CD8-positive, alpha-beta T cell (primary cell): ENCODE measurements at places on chromosomes 7 and 10.

- no peak for DNase-seq
Measured at GRCh38 chr7:47031786-47032535, 550.0 kb downstream of the TNS3 start.

- no peak for DNase-seq
Measured at GRCh38 chr7:668139-668931, 58.2 kb upstream of the DNAAF5 start.

DNA sequence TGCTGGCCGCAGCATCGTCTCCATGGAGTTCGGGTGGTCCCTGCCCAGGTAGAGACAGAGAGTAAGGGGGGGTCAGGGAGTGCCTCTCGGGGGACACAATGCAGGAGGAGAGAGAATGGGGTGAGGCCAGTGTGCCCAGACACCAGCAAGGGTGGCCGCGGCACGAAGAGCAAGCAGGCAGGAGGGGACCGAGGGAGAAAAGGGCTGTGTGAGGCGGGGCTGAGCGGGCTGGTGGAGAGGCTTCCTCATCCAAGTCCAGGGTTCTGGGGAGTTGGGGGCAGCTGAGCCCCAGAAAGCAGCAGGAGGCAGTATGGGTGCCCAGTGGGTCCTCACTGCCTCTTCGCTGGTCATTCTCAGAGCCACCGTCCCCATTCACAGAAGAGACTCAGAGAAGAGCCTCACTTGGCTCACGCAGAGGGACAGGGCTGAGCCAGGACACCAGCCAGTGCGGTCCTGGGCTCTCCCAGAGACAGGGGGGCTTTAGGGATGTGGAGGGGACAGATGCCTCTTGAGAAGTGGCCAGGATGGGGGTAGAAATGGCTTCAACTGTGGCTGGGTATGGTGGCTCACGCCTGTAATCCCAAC is 78.9 kb downstream of the MICALL2 start:
- DNase-seq = no peak

- no peak for DNase-seq
Measured at GRCh38 chr7:78222001-78222751, 423.6 kb downstream of the PHTF2 start.

- no peak for DNase-seq
Measured at GRCh38 chr7:106774768-106775551, 90.1 kb upstream of the PIK3CG start.

DNA sequence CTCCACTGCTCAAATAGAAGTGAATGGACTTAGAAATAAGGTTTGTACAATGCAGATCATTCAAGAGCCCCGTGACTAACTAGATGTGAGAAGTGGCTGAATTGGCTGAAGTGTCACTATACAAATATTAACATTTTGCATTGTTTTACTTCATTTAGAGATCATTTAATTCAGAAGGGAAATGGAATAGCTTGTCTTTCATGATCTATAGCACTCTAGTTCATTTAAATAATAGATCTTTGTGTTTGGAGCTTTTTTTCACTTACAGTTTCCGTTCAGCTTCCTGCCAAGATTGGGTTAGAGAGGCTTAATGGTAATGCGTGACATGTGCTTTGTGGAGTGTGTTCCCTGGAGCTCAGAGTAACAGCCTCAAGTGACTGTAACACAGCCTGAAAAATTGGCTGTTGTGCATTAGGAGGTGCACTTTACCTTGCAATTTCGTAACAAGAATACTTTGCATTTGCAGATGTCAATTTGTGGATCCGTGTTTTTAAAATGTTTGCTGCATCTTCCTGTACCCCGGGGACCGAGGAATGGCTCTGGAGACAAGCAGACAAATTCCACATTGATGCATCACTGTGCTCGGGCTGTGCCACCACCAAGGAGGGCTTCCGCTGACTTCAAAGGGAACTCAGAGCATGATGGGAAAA is 170.3 kb downstream of the NRP1 start:
- no peak for DNase-seq

- no peak for DNase-seq
Measured at GRCh38 chr7:26279405-26279804, 12.3 kb upstream of the SNX10 start.

GRCh38 chr10:95303535-95303934 is 12.7 kb upstream of the PDLIM1 start:
- no peak for DNase-seq

- DNase-seq = no peak
Measured at GRCh38 chr7:28028471-28028870, 152.1 kb downstream of the JAZF1 start.

- no peak for DNase-seq
Measured at GRCh38 chr7:74365322-74366022, 76.3 kb downstream of the CLIP2 start.

- no peak for DNase-seq
Measured at GRCh38 chr10:15113766-15114165, 16.6 kb downstream of the RPP38 start.

DNA sequence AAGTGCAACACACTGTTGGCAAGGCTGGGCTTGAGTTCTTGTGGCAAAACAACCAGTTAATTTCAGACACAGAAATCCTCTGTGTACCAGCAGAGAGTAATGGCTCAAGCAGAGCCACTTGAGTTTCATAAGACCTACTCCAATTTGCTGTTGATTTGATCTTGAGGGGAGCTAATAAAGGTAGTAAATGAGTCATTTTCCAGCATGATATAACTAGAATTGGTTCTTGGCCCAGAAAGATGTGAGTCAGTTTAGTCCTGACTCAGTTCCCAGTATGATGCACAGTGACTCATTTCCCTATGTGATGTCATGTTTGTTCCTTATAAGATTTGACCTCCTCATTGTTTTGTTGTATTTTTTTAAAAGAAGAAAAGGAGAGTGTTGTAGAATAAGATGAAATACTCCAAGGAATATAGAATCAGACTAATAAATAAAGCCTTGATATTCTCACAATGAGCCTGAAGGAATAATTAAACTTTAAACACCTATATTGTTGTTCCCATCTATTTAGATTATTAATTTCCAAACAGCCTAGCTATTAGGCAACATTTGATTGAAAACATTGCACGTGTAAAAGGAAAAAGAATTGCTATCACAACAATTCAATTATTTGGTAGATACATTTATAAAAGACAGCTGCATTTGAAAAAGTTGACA is 186.2 kb downstream of the REEP3 start:
- DNase-seq = no peak

DNA sequence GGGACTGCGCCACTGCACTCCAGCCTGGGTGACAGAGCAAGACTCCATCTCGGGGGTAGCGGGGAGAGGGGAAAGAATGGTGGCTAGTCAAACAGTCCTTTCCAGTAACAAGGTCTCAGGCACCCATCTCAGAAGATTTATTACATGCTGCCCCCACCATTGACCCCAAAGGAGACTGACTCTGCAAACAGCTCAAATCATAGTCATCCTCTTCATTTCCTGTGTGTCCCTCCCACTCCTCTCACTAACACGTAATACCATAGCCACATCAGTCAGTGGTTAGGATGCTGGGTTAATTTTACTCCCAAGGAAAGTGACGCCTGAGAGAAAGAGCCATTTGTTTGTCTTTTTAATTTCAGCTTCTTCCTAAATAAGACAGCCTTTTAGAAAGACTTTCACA is 56.6 kb upstream of the BET1 start:
- no peak for DNase-seq

DNA sequence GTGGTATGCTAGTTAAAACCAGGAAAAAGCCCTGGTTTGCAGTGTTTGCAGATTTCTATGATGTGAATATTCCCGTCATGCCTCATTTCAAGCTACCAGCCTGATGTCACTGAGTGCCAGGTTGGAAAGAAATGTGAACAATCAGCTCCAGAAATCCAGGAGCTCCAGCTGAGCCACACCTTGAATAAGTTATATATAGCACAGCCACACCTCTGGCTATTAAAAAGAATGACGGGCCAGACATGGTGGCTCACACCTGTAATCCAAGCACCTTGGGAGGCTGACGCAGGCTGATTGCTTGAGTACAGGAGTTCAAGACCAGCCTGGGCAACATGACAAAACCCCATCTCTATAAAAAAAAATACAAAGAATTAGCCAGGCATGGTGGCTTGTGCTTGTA is 18.7 kb upstream of the SLF2 start:
- DNase-seq = no peak

DNA sequence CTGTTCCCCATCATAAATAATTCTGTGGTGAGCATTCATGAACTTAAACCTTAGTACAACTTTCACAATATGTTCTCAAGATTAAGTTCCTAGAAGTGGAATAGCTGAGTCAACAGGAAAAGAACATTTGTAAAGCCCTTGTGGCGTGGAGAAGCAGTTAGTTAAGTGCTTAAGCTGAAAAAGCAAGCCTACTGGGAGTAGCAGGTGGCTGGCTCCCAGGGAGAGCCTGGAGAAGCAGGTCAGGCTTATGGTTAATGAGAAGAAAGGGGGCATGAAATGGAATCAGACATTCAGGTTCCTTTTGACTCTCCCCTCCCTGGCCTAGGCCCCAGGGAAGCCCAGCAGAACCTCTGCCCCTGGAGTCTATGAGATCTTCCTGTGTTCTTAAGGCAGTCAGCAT is 35.3 kb downstream of the VSTM4 start:
- DNase-seq = no peak

DNA sequence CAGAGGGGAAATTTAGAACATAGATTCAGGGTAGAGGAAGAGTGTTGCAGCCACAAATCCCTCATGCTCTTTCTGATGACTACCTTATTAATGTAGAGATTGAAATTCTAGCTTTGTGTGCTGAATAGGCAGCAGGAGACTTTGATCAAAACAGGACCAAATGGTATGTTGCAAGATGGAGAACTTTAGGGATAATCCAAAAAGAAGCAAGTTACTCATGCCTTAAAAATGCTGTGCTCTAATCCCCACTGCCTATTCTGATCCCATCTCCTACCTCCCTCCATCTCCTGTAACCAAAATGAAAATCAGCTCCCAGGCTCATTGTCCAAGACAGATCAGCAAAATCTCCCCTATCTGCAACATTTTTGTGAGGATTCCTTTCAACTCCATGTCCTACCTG is 31.3 kb downstream of the CH25H start:
- no peak for DNase-seq

GRCh38 chr7:149872419-149873073 is 1.2 kb upstream of the ATP6V0E2 start:
- DNase-seq = no peak

- no peak for DNase-seq
Measured at GRCh38 chr10:80152820-80153219, 20.3 kb downstream of the PLAC9 start.

DNA sequence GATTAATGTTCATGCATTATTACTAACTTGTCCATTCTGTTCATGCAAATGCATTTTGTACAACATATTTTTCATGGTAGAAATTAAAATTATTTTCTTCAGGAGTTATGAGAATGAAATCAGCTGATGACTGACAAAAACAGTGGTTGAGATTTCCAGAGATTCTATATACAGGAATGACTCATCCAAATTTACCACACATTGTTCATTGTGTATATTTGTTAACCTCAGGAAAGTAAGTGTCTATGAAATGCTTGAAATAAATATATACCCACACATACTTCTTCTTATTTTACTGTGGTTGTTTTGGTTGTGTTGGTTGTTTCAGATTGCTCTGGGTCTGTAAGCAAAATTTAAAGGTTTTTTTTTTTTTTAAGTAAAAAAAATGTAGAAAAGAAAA is 108.1 kb upstream of the SP8 start:
- no peak for DNase-seq

- no peak for DNase-seq
Measured at GRCh38 chr10:6603142-6604125, 23.4 kb upstream of the PRKCQ start.

DNA sequence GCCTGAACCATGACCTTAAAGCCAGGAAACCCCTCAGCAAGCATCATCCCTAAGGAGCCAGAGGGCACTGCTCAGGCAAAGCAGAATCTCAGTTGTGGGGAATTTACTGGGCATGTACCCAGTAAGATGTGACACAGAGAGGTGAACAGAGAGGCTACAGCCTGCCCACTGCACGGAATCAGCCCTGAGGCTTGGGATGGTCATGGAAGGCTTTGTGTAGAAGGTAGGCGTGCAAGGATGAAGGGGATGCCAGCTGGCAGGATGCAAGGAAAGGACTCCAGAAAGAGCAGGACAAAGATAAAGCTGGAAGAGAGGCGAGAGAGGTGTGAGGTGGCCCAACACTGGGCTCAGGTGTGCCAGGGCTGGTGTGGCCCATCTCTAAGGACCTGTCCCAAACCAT is 2.4 kb upstream of the AIFM2 start:
- DNase-seq = no peak

DNA sequence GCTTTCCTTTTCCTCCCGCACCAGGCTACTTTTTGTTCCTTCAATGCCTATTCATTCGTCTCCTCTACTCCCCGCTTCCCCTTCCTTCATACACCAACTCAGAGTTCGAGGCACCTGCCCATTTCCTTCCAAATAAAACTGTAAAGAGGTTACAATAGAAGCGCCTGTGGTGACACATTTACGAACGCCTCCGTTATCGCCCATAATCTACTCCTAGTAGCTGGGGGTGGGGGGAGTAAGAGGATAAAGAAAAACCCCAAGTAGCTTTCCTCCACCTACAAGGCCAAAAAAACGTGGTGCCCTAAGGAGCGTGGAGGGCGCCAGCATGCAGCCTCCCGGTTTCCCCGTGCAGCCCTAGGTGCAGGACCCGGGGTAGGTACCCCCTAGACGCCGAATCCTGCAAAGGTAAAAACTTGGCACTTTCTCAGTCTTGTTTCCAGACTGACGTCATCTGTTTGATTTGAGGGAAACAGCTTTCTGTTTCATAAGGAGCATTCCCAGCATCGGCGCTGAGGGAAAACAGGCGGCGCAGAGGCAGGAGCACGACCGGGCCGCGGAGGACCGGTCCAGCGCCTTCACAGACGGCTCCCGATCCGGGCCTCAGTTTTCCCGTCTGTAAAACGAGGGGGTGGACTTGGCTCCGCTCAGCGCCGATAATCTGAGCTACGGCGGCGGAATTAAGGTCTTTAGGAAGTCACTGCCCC is 922 bp downstream of the PPA1 start:
- DNase-seq = no peak

- no peak for DNase-seq
Measured at GRCh38 chr10:127813290-127813689, 76.3 kb downstream of the FOXI2 start.

DNA sequence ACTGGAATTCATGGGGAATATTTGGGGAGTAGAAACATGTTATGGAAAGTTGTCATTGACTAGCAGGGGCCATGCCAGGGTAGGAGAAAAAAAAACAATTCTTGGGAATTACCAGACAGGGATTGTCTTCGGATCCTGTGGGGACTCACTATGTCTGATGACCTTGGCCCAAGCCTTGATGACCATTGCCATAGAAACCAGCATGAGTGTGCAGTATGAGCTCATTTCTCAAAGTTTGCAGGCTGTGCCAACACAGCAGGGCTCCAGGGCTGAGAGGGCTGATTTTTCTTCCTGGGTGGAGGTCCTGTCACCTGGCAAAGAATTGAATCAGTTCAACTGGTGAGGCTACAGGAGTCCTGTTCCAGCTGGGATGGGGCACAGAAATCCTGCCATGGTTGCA is 198.3 kb downstream of the ADRA2A start:
- DNase-seq = no peak
